ENCODE measurements at places on chromosomes 1 and 21.

DNA sequence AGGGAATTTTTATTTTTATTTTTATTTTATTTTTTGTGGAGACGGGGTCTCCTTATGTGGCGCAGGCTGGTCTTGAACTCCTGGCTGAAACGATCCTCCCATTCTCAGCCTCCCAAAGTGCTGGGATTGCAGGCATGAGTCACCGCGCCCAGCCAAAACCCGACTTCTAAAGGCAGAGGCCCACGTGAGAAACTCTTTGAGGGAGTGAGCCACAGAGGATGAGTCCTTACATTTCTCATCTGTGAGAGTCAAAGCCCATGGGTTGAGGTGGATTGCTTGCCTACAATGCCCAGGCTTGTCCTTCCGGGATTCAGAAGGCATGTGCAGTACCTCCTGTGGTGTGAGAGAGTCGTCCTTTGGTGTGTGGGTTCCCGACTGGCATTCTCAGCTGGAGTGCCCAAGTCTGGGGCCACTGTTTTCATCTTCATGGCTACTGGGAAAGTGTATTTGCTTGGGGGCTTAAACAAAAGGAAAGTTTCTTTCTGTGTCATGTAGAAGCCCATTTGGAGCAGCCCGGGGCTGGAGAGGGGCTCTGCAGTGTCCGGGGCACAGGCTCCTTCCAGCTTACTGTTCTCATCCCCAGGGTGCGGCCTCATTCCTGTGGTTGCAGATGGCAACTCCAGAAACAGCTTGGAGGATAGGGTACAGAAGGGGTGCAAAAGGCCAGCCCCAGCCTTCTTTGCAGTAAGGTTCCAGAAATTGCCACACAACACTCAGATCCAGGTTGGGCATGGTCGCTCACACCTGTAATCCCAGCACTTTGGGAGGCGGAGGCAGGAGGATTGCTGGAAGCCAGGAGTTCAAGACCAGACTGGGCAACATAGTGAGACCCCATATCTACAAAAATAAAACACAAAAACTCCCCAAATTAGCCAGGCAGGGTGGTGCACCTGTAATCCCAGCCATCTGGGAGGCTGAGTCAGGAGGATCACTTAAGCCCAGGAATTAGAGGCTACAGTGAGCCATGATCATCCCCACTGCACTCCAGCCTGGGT is 29.4 kb upstream of the CSF3R start:
- no peak for DNase-seq

- no peak for DNase-seq
These were observed 99.2 kb upstream of the BTG3 start for GRCh38 chr21:17711896-17712295.

GRCh38 chr1:115837341-115837739 is 3.6 kb downstream of the NHLH2 start:
- no peak for DNase-seq

- DNase-seq, result no peak
These were observed 308.9 kb downstream of the RWDD3 start for GRCh38 chr1:95542936-95543335.

GRCh38 chr21:42389449-42389835 is 6.4 kb downstream of the TMPRSS3 start:
- DNase-seq, result no peak

- DNase-seq, result no peak
These were observed 25.6 kb downstream of the PPFIA4 start for GRCh38 chr1:203051841-203052324.

Data from stimulated activated CD4-positive, alpha-beta T cell treated with anti-CD3 and anti-CD28 coated beads, TNF-alpha, amount 100 ng/mL, for 4 hours (primary cell).